Esophagus squamous epithelium (tissue), 5 donors: ENCODE measurements at places on chromosomes 5 and 9.

DNA sequence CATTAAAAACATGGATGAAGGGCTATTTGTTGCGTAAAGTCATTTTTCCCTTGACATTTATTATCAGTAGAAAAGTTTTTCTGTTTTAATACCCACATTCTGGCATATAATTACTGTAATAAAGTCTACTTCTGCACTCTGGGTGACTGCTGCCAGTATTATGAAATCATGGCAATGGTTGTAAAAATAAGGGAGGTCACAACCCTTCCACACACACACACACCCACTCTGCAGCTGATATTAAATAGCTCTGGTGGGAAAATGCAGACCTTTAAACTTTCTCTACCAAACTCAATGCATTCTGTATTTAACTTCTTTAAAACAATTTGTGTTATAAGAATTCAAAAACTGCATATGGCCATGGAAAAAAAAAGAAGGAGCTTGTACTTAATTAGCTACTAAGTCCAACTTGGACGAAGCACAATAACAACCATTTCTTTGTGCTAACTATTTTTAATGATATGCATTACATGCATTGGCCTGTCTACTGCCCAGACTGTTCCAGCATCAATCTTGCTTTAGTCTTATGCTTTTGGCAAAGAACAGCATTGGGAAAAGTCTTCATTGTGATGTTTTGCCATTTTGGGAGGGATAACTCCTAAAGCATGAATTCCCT is 137.6 kb upstream of the MAP3K1 start:
- H3K36me3 ChIP-seq = no peaks in the 10 kb centered on the region
- H3K27me3 ChIP-seq = no peaks in the 10 kb centered on the region
- H3K4me1 ChIP-seq = peaks cover 34% of the 10 kb centered on the region
- DNase-seq = no peak
- no peak overlapping the region for H3K4me3 ChIP-seq

- H3K4me3 ChIP-seq = no peak overlapping the region
- no peak for DNase-seq
- no peak overlapping the region for H3K27ac ChIP-seq
- H3K4me1 ChIP-seq = peaks cover 10% of the 10 kb centered on the region
Measured at GRCh38 chr9:22136461-22137096, 127.5 kb upstream of the CDKN2B start.

DNA sequence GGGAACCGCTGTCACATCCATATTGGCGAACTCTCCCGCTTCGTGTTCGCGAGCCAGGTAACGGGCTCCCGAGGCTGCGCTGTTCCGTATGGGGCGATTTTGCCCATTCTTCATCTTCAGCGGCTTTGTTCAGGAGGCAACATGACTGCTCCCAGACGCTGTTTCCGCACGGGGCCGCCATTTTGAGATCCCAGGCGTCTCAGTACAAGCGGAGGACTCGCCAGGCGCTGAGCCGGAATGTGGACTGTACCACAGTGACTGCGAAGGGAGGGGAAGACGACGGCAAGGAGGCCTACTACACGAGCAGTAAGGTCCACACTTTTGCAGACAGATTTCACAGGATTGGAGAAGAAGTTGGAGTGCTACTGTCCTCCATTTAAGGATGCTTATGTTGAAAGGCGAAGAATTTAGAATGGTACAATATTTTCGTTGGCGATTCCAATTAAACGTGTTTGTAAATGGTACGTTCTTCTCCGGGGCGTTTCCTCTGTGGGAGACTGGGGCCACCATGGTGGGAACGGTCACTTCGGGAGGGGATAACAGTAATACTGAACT is 41.6 kb upstream of the ZNF300 start:
- no peaks in the 10 kb centered on the region for H3K4me1 ChIP-seq
- no peak for DNase-seq
- no peaks in the 10 kb centered on the region for H3K27me3 ChIP-seq
- peaks cover 4% of the 10 kb centered on the region for H3K36me3 ChIP-seq

DNA sequence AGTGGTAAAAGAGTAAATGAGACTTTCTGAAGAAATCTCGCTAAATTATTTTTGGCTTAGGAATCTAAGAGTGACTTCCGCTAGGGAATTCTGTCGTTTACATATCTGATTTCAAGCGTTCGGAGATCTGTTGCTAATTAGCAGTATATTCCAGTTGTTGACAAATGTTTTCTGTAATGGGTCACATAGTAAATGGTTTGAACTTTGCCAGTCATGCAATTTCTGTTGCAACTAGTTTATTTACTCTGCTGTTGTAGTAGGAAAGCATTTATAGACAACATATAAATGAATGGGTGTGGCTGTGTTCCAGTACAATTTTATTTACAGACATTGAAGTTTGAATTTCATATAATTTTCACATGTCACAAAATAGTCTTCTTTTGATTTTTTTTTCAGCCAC is 57.4 kb upstream of the JAK2 start:
- no peak for DNase-seq
- no peak overlapping the region for H3K27ac ChIP-seq
- no peaks in the 10 kb centered on the region for H3K27me3 ChIP-seq
- H3K4me3 ChIP-seq = no peak overlapping the region
- H3K4me1 ChIP-seq = peaks cover 2% of the 10 kb centered on the region
- no peaks in the 10 kb centered on the region for H3K36me3 ChIP-seq

DNA sequence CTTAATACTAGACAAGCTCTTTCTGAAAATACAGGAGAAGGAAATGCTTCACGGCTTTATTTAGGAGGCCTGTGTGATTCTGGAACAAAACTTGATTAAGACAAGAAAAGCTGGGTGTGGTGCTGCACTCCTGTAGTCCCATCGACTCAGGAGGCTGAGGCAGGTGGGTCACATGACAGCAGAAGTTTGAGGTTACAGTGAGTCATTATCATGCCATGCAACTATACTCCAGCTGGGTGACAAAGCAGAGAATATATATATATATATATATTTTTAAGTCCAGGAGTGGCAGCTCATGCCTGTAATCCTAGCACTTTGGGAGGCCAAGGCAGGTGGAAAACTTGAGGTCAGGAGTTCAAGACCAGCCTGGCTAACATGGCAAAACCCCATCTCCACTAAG is 33.1 kb upstream of the SPIN1 start:
- no peaks in the 10 kb centered on the region for H3K27me3 ChIP-seq
- H3K4me3 ChIP-seq = no peak overlapping the region
- no peaks in the 10 kb centered on the region for H3K4me1 ChIP-seq
- DNase-seq = no peak

GRCh38 chr5:66881480-66882161 is 285.4 kb downstream of the MAST4 start:
- H3K36me3 ChIP-seq = no peaks in the 10 kb centered on the region
- H3K4me3 ChIP-seq = peak overlapping the region; percentile 13
- H3K27ac ChIP-seq = peak overlapping the region; percentile 64

- no peak for DNase-seq
- no peaks in the 10 kb centered on the region for H3K27me3 ChIP-seq
- peaks cover 31% of the 10 kb centered on the region for H3K4me1 ChIP-seq
- H3K4me3 ChIP-seq = no peak overlapping the region
- peaks cover 19% of the 10 kb centered on the region for H3K36me3 ChIP-seq
Measured at GRCh38 chr5:150406103-150406722, 6.5 kb downstream of the CD74 start.

GRCh38 chr5:95924720-95925377 is 36.8 kb downstream of the ELL2 start:
- no peak overlapping the region for H3K4me3 ChIP-seq
- H3K27ac ChIP-seq = peak overlapping the region; percentile 72
- H3K27me3 ChIP-seq = no peaks in the 10 kb centered on the region
- H3K4me1 ChIP-seq = peaks cover 17% of the 10 kb centered on the region
- DNase-seq = no peak
